Left hindlimb (tissue), 1 donor: ENCODE measurements at places on chromosomes 7 and 10.
A peak's percentile ranks its signal among the peaks of the same experiment; 100 is the strongest.

DNA sequence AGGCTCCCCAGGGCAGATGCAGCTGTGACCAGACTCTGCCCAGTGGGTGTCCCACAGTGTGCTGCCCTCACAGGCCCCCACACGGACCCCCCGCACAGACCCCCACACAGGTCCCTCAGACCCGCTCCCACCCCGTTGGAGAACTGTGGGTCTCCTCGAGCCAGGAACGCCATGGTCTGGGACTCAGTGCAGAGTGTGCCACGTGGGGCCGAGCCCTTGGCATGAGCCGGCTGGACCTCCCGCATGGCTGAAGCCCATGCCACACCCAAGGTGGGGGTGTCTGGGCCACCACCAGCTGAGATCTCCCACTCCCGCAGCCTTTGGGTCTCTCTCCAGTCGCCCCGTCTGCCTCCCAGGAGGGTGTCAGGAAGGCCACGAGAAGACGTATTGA, 34.3 kb downstream of the JAKMIP3 start:
- no peak for DNase-seq

DNA sequence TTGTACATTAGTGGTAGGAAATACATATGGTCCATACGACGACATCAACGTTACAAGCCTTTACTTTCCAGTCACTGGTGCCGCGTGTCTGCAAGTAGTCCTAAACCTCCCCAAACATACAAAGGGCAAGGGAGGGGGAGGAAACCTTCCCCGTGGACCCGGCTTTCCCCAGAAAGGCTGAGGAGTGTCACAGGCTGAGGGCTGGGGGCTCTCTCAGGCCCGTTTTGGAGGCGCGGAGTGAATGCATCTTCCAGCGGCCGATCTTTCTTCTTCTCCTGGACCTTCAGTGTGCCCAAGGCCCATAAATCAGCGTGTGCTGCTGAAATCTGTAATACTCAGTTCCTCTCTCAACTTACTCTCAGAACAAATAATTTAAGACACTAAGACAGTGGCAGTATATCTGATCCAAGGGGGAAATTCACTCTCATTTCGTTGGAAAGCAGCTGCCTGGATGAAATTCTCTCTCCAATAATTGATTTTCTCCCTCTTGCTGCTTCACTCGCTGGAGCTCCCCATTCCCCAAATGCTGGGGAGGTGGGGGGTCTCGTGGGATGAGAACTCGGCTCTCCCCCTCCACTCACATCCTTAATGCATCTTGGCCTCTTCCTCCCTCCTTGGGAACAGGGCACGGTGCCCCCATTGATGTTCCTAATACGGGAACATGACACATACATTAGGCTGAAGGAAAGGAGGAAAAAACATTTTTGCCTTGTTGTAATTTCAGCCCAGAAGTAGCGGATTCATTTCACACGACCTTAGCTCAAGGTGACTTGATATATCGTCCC, 126.1 kb downstream of the ADARB2 start:
- no peak for DNase-seq

GRCh38 chr10:86206240-86206579, 160.4 kb downstream of the GRID1 start:
- no peak for DNase-seq

DNA sequence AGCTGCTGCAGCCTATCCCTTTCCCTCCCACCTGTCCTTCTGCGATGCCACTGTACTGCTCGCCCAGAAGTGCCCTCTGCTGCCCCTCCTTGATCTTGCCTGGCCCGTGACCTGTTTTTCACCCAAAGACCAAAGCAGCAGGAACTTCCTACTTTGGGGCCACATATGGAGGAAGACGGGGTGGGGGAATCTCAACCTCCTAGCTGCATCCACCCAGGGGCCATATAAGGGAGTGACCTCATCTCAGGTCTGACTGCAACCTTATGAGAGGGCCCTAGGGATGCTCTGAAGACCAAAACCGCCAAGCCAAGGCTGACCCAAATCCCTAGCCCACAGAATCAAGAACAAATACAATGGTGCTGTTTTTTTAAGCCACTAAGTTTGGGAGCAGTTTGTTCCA, 15.7 kb downstream of the PRKCQ start:
- DNase-seq, result no peak

DNA sequence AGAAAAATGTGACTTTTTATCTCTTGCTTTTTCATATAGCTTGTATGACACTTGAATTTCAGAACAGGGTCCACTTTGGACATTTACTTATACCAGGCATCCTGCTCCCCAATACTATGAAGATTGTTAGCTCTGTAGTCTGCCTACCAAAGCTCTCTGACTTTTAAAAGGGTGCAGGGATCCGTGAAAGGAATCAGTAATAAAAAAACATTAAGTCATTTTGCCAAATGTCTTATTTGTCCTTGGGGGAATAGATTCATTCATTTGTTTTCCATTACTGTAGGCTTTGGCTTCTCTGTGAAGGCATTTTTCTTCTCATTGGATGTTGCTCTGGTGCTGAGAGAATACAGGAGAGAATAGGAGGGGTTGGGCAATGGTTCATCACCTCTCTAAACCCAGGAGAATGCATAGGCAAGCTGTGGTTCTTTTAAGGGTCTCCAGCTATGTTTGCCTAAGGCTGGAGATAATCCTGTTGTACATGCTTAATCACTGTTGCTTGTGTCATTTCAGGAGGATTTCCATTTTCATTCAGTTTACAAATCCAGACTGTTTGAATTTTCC, 103.5 kb downstream of the SRI start:
- no peak for DNase-seq

GRCh38 chr7:96823274-96823673, 113.6 kb upstream of the SEM1 start:
- DNase-seq, result no peak

DNA sequence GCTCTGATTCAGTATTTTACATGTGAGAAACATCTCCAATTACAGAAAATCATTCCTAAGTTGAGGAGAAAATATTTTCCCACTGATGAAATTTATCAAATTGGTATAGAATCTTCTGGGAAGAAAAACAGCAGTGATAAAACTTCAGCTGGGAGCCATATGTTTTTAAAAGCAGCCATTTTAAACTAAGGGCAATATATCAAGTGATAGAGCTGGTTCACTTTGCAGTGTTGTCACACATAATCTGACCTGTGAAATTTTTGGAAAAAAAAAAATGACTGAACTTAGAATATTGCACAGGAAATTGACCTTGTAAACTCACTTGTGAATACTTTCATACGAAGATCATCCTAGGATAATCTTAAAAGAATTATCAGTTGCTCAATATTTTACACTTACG, 10.5 kb upstream of the EZH2 start:
- no peak for DNase-seq

- no peak for DNase-seq
These were observed 240.8 kb downstream of the ARHGAP12 start for GRCh38 chr10:31687663-31688482.

- DNase-seq, result no peak
These were observed 53.2 kb downstream of the NPY start for GRCh38 chr7:24337180-24337579.

DNA sequence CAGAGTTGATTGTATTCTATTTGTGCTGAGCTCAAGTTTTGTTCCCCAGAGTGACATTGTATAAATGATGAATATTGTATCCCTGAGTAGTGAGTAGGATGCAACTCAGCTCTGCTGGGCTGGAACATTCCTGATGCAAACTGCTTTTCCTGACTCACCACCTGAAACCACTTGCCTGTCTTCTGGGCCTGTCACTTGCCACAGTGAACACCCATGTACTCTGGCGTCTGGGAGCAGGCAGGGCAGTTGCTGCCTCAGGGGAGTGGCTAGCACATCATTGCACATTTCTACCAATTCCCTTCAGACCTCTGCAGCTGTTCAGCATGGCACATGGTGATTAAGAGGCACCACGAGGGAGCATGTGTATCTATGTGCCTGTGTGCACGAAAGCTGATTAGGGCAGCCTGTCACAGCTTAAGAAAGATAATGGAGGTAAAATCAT, 157.3 kb downstream of the SND1 start:
- no peak for DNase-seq

GRCh38 chr7:2495418-2496299, 19.5 kb upstream of the GRIFIN start:
- DNase-seq, result peak; percentile 72

DNA sequence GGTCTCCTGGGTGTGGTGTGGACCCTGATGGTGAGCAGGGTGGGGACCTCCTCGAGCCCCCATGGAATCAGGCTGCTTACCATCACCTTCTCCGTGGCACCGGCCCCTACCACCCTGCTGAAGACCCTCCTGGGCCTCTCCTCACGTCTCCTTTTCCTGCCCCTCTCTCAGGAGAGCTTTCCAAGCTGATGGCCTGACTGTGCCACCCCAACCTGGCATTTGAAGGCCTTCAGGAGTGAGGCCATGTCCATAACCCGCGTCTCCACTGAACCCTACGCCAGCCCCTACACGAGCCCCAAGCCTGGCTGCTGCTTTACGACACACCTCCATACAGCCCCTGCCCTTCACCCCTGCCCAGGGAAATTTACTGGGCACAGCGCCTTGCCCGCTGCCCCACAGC, 55.4 kb downstream of the ZRANB1 start:
- DNase-seq, result peak; percentile 21

GRCh38 chr10:37860494-37861190, 3.2 kb upstream of the ZNF248 start:
- DNase-seq, result no peak

- DNase-seq, result no peak
These were observed 34.5 kb upstream of the BPGM start for GRCh38 chr7:134612197-134612596.

DNA sequence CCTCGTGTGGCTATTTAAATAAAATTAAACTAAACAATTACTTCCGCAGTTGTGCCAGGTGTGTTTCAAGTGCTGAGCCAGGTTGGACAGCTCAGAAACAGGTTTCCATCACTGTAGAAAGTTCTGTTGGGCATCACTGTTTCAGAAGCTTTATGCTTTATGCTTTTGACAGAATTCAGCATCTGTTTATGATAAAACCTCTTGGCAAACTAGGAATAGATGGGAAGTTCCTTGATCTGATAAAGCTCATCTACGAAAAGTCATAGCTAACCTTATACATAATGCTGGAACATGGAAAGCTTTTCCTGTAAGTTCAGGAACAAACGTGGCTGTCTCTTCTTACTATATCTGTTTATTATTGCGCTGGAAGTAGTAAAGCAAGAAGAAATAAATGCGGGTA, 143.4 kb downstream of the DOCK1 start:
- no peak for DNase-seq

GRCh38 chr10:69333205-69333604, 54.9 kb downstream of the HK1 start:
- no peak for DNase-seq

- DNase-seq, result peak; percentile 69
These were observed 4.4 kb upstream of the ARID5B start for GRCh38 chr10:61896854-61897661.

DNA sequence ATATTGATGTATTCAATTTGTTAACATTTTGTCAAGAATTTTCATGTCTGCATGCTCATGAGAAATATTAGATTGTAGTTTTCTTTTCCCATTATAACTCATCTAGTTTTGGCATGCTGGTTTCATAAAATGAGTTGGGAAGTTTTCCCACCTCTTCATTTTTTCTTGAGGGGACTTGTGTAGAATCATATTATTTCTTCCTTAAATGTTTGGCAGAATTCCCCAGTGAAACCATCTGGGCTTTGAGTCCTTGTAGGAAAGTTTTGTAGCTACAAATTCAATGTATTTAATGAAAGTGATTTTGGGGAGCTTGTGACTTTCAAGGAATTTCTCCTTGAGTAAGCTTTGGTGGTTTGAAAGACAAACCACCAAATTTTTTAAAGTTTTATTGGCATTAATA, 173.2 kb downstream of the PHTF2 start:
- no peak for DNase-seq

- DNase-seq, result no peak
These were observed 438.0 kb downstream of the ETV1 start for GRCh38 chr7:13551503-13551902.

- no peak for DNase-seq
These were observed 91.2 kb downstream of the VTI1A start for GRCh38 chr10:112538168-112538567.

GRCh38 chr7:12751764-12752163, 64.3 kb downstream of the ARL4A start:
- no peak for DNase-seq
